ENCODE measurements at places on chromosomes 7 and 10.

- no peak for DNase-seq
Observed at GRCh38 chr7:140417456-140418155, 13.7 kb downstream of the RAB19 start.

GRCh38 chr10:97479939-97480338 is 18.3 kb downstream of the MMS19 start:
- DNase-seq, result no peak

DNA sequence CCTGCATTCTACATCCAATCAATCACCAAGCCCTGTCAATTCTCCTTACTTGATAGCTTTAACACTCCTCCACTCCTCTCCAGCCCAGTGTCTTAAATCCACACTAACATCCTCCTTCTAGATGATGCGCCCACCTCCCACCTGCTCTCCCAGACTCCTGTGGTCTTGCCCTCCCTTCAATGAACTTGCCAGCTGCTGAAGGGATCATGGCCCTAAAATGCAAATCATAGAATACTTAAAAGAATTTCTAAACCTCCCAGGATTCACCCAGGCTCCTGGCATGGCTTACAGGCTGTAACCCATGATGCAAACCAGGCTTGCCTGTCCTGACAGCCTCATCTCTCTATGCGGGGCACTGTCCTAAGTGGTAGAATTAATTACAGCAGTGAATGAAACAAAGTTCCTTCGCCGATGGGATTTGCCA is 43.6 kb downstream of the SYPL1 start:
- no peak for DNase-seq

GRCh38 chr7:30327813-30328212 is 43.4 kb downstream of the ZNRF2 start:
- DNase-seq, result no peak

DNA sequence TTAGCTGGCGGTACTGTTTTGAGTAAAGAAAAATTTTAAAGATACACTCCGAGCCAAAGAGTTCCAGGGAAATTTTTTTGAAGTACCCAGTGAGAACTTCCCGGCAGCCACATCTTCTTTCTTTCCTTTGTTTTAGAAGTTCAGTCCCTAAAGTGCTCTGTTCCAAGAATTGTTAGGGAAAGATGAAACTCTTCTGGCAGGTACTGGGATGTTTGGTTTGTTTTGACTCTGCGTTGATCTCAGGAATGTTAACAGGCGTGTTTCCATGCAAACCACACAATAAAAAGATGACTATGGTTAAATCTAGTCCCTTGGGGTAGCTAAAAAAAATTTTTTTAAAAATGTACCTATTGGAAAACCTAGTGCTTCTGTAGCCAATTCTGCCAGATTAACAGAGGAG is 224.7 kb upstream of the PHYHIPL start:
- DNase-seq, result no peak

- peak; percentile 51 for DNase-seq
Observed at GRCh38 chr7:105678811-105679495, 97.7 kb upstream of the EFCAB10 start.

- no peak for DNase-seq
Observed at GRCh38 chr10:132071667-132072066, 5.9 kb downstream of the JAKMIP3 start.

DNA sequence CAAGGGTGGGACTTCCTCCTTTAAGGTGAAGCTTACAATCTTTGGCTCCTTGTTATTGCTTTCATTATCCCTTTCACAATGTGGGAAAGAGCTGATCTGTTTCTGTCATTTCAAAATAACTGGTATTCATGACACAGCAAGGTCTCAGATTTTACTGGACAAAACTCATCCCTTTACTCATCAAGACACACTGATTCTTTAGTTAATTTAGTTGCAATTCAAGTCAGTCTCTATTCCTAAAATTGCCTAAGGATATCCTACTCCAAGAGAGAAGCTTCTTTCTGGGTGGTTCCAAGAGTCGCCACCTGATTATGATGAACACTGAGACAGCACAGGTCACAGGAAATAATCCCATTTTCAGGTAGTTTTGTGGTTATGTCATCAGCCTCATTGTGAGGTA is 5.8 kb upstream of the PNLIPRP3 start:
- DNase-seq, result no peak

All from hypothalamus (tissue), 51 donors.